ENCODE measurements at places on chromosomes 7 and 10.

DNA sequence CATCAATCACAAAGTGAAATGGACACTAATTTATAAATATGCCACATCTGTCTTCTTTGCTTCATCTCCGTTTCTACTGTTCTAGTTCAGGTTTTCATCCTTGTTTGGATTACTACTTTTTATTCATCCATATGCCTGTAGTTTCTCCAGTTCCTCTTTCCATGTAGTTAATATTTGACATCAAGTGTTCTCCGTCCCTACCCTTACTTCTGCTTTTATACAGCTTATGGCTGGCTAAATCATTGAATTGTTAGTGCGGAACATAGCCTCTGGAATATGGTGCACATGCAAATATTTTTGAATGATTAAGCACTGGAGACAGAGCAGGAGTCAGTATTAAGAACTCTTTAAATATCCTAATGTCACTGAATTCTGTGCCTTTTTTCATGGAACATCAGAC lies 230.0 kb upstream of the PPP1R3A start:
- DNase-seq, result no peak

GRCh38 chr7:73865738-73866445 lies 4.9 kb downstream of the TMEM270 start:
- DNase-seq, result no peak

DNA sequence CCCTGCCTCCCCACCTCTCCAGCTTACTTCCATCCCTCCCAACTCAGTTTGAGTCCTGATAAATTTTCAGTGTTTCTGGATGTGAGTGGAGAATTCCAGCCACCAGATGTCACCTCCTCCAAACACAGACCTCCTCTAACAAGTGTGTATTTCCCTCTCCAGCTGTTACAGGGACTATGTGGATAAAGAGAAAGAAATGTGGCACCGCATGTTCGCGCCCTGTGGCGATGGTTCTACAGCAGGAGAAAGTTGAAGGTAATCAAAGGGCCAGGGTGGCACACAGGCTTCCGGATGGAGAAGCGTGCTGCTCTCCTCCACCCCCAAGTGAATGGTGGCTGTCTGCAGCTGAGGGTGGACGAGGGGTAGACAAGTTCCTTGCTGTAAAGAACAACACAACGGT lies 14.7 kb downstream of the FKBP6 start:
- no peak for DNase-seq

DNA sequence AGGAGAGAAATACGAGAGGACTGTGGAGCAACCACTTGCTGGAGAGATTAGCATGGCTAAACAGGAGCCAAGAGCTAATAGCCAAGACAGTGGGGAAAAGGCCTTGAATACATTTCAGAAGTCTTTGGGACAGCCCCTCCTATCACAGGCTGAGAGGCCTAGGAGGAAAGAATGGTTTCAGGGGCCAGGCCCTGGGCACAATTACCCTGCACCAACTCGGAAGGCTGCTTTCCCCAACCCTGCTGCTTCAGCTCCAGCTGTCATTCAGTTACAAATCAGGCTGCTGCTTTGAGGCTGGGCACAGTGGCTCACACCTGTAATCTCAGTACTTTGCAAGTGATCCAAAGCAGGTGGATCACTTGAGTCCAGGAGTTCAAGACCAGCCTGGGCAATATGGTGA lies 32.0 kb upstream of the SLC35G1 start:
- no peak for DNase-seq

GRCh38 chr10:71487726-71488125 lies 91.0 kb downstream of the CDH23 start:
- DNase-seq, result no peak

DNA sequence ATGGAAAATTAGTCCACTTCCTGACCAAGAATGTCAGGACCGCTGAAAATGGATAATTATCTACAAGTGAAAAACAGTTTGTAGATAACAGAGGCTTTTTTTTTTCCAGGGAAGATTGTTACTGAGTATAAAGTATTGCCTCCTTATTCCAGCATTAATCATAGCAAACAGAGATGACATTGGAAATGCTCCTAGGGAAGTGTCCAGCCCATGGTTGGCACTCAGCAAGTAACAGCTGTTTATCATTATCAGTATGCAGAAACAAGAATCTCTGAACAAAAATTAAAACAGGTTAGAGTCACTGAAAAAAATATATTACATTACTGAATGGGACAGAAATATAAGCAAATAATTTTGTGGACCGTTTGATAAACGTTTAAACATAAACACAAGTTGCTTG lies 14.6 kb downstream of the FGL2 start:
- DNase-seq, result no peak

DNA sequence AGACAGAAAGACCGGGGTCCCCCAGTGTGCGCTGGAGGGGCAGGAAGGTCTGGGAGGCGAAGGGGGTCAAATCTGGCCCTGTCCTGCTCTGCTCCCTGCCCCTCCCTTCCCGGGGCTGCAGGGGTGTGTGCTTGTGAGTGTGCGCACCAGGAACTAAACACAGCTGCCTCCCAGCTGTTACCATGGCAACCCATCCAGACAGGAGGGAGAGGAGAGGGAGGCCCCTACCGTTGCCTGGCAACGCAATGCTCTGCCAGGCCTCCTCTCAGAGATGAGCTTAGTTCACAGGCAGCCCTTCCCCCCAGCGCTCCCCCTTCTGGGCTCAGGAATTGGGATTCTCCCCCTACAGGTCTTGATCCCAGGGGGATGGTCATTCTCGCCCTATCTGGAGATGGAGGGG lies 6.1 kb downstream of the NYAP1 start:
- peak; percentile 70 for DNase-seq

DNA sequence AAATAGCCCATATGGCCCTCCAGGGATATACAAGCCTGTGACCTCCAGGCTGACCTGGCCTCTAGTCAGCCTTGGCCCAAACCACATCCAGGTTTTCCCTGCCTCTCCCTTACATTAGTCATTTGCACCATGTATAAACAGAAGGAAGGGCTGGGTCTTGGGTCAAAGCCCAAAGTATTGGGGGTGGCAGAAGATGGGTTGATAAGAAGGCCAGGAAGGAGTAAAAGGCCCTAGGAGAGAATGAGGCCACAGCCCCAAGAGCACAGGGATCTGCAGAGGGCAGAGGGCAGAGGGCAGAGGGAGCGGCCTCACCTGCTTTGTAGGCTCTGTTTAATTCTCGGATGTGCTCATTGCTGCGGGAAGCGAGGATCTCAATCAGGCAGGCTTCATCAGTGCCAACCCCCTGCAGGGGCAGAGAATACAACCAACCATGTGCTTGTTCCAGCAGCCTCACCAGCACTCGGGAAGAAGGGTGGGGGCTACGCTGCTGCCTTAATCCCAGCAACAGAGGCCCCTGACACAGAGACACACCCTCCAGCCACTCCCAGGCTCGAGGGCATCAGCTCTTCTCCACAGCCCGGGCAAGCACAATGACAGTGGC lies 31.3 kb downstream of the PLAC9 start:
- no peak for DNase-seq

DNA sequence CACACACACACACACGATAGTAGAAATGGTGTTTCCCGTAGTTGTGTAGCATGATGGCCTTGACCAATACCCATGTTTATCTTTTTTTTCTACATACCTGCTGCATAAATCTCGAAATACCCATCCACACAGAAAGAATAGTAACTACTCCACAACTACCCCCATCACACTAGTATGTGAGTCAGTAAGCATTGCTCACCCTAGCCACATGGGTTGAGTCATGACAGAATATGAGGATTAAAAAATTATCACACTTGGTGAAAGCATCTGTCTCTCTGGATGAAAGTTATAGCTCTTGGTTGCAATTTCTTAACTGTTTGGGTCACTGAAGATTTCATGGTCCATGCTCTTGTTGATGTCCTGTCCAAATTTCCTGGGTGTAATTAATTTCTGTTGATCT lies 103.4 kb upstream of the MDFIC start:
- DNase-seq, result no peak

DNA sequence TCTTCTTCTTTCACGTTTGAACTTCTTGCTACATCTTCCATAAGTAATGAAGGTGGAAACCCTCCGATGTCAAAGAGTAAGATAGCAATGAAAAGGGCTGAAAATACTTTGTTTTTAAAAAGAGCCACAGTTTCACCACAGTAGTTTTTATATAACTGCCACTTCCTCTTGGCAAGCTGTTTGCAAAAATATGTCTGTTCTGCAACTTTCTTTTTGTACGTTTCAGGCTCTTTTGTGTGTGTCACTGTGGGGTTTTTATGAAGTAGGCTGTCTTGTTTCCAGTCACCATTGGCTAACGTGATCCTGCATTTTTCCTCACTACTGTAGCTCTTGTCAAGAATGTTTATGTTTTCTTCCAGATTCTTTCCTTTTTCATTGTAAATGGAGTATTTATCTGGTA lies 55.6 kb downstream of the SLC16A9 start:
- no peak for DNase-seq

- DNase-seq, result no peak
Observed at GRCh38 chr10:80397014-80397413, 11.3 kb upstream of the PRXL2A start.
